ENCODE measurements at places on chromosomes 11 and 22.

DNA sequence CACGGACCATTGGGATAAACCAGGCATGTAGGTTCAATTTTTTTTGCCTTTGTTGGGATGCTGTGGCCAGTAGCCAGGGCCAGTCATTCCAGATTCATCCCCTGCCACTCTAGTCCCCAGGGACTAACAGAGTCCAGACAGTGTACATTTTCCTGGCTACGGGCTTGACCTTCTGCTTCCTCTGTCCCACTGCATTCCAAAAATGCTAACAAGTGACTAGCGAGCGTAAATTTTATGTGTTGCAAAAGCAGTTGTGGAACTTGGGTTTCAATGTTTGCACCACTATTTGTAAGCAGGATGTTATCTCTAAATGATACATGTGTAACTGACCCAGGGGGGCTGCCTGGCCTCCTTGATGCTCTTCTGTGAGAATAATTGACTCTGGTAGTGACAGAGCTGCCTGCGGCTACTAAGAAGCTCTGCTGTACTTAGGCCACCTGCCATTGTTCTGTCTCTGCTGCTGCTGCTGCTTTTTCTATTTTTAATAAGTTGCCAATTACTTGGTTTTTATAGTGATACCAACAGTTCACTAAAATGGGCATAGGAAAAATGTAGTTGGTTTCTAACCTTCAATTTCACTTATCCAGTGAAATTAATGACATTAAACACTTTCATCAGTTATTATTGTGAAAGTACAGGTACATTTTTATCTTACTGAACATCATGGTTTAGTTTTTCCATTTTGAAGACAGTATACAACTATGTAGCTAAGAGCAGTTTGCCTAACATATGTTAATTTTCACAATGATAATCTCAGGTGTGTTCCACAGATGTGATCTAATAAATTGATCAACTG is 26.8 kb downstream of the TNRC6B start:
- no peak for DNase-seq

DNA sequence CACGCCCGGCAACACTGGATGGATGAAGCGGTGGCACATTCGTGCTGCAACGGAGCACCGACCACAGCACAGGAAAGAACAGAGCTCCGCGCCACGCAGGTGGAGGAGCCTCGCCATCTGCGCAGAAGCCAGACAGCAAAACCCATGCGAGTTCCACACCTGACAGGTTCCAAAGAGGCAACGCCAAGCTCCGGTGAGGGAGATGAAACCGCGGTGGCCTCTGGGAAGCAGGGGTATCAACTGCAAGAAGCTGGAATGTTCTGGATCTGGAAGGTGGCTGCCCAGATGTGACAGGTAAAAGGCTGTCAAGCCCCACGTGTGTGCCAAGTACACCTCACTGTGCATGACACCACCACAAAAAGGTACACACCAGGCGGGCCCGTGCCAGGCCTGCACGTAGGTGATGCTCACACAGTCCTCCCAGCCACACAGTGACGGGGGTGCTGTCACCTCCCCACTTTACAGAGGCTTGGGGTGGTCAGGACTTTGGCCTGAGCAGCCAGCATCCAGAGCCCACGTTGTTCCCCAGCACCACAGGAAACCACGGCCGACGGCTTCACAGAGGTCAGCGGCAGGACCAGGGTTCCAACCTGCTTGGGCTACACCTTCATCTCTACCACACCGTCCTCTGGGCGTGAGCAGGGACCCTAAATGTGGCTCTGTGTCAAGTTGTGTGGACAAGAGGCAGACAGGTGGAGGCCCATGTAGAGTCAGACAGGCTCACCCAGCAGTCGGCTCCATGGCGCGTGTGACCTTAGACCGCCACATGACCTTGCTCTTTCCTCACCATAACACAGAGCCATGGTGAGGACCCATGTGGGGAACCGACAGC is 19.7 kb upstream of the EFCAB6 start:
- DNase-seq: no peak

DNA sequence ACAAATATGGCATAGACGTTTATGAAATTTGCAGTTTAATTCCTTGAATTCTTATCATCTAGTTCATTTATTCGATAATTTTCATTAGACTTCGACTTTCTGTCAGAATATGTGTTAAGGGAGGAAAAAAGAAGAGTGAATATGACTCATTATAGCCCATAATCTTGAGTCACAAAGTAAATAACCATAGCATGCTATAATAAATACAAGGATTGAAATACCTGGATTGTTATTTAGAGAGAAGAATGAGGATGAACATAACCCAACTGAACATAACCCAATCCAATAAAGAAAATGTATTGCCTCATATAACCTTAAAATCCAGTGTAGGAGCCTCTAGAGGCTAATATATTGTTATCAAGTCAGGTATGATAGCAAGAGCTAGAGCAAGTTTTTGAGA is 1858.3 kb upstream of the RAG2 start:
- DNase-seq: no peak

DNA sequence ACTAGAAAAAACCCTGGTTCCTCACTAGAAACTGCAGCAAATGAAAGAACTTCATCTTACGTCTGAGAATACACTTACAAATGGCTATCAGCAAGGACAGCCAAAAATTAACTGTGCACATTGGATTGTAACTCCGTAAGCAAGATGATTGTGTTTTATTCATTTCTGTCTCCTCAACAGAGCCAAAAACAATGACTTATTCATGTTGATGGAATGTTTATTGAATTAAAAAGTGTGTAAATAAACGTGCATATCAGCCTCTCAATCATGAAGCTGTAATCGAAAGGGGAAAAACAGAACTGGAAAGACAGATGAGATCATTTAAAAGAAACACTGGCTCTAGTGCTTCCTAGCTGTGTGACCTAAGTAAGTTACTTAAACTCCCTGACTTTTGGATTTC is 307.5 kb upstream of the ZC3H12C start:
- DNase-seq: no peak

GRCh38 chr22:41919357-41920224 is 4.7 kb upstream of the SHISA8 start:
- DNase-seq: no peak

- no peak for DNase-seq
Measured at GRCh38 chr11:104324276-104324675, 160.3 kb upstream of the PDGFD start.

DNA sequence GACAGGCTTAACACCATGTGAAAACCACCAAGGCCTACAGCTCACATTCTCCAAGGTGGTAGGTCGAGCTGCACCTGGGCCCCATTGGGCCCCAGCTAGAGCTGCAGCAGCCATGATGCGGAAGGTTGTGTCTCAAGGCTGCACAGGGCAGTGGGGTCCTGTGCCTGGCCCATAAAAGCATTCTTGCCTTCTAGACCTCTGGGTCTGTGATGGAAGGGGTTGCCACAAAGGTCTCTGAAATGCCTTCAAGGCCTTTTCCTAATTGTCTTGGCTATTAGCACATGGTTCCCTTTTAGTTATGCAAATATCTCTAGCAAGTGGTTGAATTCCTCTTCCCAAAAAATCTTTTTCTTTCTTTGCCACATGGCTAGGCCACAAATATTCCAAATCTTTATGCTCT is 52.5 kb upstream of the C11orf58 start:
- DNase-seq: no peak

DNA sequence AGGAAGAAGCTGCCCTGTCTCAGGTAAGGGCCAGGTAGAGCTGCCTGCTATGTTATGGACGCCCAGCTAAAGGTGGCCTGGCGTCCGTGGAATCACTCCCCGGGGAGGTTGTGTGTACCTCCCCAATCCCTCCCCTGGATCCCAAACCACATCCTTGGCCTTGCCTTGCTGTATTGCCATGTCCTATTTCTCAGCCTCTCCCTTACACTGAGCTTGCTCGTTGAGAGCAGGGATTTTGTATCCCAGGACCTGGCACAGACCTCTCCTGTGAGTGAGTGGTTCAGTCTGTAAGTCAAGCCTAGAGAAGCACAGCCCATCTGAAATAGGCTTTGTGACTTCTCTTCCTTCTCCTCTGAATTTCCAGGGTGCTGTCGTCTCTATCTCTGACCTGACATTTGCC is 53.9 kb downstream of the TRAF6 start:
- no peak for DNase-seq

DNA sequence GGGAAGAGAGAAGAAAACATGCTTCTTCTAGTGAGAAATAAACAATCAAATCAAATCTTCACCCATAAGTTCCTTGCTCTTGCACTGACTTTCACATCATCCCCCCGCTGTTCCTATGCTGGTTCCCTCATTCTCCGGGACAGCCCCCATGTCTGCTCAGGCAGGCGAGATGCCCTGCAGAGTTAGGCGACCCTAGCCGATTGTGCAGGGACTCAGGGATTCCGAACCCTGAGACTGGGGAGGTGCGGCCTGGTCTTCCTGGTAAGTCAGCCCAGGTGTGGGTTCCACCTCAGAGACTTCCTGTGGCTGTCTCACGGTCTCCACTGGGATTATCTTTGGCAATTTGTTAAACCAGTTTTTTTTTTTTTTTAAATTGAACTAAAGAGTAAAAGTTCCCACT is 6.6 kb downstream of the TTC38 start:
- no peak for DNase-seq

DNA sequence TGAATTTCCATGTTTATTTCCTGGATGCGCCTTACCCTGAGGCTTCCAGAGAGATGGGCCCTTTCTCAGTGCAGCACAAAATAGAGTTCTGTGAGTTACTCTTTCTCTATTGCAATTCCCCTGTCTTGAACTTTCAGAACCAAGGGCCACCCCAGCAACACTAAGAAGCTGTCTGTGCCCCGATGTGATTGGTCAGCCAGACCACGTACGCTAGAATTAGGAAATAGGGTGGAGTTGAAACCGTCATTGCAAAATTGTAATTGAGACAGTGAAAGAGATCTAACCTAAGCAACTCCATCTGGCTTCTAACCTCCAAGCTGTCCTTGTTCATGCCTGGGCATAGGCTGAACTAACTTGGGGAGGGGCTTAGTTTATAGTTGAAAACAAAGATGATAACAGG is 981.3 kb downstream of the OPCML start:
- no peak for DNase-seq

DNA sequence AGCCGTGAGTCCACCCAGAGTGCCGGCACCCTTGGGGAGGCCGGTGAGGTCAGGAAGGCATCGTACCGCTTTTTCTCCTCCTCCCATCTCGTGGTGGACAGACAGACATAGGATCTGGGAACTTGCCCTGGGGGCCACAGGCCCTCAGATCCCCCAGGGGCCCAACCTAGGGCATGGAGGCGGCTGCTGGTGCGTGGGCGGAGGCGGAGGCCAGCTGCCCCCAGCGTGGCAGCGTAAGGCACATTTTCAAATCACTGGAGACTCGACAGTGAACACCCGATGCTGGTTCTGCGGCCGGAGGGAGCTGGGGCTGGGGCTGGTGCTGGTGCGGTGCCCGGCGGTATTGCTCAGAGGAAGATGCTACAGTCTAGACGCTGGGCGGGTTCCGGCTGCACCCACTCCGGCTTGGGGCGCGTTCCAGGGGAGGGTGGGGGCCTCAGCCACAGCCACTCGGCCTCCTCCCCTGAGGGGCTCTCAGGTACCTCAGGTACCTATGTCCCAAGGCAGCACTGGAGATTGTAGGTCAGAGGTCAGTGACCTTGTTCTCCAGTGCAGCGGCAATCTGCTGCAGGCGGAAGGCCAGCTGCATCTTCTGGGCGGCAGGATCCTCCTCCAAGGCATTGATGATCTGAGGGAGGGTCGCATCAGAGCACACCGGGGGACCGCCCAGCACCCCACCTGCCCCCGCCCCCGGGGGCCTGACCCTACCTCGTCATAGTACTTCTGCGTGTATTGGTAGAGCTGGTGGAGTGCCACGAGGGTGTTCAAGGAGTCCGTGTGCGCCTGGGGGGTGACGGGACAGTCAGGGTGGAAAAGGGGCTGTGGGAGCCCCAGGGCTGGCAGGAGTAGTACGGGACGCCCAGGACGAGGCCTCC is 5.2 kb upstream of the MAPK11 start:
- no peak for DNase-seq

DNA sequence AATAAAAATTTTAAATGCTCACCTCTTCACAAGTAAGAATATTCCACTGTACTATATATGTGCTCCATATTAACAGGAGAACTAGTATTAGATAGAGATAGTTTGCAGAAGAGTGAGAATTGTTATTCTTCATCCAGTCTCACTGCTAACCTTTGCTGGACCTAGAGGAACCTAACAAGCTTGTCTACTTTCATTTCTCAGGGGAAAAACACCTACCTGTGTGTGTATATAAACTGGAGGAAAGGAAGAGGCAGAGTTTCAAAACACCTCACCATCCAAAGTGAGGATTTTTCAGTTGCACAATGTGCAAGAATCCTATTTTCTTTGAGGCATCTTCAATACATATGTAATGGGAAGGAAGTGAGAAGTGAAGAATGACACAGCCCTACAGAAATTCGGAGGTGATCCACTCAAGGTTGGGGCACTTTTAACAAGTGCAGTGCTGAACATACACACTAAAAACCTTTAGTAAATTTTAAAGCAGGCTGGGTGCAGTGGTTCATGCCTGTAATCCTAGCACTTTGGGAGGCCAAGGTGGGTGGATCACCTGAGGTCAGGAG is 52.4 kb downstream of the SYTL2 start:
- DNase-seq: no peak

- DNase-seq: no peak
Measured at GRCh38 chr11:42043312-42043711, 583.9 kb upstream of the LRRC4C start.

DNA sequence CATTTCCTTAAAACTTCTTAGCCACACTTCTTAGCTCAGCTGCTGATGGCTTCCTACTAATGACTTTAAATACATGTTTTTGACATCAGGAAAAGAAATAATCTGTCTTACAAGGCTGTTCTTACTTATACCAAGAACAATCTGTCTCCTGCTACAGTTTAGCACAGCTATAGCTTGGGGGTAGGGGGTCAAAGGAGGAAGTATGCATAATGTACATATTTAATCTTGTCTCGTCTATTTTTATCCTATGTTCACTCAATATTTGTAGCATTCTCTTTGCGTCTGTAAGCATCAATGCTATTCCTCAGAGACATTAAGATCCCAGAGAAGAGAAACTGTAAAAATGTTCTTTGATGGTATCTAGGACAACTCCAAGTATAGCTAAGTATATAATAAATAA is 96.0 kb downstream of the KIRREL3 start:
- no peak for DNase-seq

DNA sequence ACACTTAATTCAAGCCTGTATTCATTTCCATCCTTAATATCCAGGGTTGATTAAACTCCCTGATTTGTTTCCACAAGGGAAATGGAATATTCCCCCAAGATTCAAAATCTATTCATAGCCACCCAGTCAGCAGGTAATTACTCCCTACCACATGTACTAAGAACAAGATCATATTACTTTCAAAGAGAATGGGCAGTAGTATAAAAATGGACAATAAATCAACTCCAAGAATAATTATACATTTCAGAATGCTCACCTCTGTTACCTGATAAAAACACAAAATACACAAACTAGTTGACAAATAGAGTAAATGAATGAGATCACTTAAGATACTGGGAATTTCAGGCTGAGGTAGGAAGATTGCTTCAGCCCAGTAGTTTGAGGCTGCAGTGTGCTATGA is 8.5 kb upstream of the FEZ1 start:
- no peak for DNase-seq

DNA sequence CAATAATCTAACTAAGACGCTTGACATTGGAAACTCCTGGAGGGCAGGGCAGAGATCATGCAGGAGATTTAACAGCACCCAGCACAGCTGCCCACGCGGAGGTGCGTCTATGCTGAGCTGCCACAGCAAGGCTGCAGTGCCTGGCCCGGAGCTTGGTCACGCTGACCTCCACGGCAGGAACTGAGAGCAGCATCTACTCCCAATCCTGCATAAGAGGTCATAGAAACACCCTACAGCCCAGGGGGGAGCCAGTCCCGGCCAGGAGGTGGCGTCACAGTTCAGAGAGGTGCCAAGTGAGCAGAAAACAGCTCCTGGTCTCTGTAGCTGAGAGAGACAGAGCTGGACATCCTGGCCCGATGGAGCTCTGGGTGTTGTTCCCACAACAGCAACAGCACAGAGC is 121.1 kb upstream of the TMEM45B start:
- no peak for DNase-seq

- DNase-seq: no peak
Measured at GRCh38 chr11:64753019-64753379, 6.8 kb downstream of the PYGM start.

Data from amygdala (tissue), 56 donors.